ENCODE measurements at places on chromosomes 1 and 21.

DNA sequence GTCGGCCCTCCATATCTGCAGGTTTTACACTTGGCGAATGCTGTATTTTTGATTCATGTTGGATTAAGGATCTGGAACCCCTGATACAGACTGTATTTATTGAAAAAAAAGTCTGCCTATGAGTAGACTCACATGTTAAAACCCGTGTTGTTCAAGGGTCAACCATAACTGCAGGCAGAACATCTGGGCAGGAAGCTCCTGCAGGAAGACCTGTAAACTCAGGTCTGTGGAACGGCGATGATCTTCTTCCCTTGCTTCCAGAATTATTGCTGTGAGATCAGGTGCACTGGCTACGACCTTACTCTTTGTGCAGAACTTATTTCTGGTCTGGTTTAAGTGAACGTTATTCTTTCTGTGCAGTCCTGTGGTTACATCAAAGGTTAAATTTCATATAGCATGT lies 96.6 kb downstream of the DISC1 start:
- DNase-seq = no peak

GRCh38 chr21:16124378-16125138 lies 394.8 kb downstream of the USP25 start:
- peak; percentile 62 for DNase-seq

DNA sequence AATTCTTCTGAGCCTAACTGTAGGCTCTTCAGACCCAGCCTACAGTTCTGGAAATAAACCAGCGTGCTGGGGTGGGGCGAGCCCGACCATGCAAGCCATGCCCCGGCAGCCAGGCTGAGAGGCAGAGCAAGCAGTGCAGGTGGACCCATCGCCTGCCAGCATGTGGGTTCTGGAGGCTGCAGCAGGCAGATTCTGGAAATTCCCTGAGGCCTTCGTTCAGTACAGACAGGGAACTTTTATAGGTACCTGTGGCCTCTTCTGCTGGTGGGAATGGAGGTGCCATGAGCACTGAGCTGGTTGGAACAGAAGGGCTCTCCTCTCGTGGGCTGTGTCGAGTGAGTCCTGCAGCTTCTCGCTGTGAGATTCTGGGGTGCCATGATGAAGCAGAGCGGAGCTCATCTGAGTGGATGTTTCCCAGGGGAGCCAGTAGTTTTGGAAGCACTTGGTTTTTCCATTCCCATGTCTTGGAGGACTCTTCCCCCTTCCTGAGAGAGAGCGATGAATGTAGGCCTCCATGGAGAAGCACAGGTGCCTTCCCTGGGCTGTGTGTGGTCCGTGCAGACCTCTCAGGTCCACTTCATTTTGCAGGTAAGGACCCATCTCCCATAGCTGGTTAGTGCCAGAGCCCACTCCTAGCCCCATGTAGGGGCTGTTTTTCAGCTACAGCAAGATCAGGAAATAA lies 94.1 kb downstream of the PCBP3 start:
- no peak for DNase-seq

DNA sequence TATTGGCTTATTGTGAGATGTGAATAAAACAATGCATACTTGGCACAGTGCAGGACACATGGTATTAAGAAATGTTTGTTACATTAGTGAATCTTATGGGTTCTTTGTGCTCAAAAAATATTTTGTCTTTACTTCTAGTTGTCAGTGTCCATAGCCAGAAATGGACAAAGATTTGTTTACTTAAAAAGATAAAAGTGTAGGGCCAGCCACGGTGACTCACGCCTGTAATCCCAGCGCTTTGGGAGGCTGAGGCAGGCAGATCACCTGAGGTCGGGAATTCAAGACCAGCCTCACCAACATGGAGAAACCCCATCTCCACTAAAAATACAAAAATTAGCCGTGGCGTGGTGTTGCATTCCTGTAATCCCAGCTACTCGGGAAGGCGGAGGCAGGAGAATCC lies 654.6 kb upstream of the NEGR1 start:
- no peak for DNase-seq

DNA sequence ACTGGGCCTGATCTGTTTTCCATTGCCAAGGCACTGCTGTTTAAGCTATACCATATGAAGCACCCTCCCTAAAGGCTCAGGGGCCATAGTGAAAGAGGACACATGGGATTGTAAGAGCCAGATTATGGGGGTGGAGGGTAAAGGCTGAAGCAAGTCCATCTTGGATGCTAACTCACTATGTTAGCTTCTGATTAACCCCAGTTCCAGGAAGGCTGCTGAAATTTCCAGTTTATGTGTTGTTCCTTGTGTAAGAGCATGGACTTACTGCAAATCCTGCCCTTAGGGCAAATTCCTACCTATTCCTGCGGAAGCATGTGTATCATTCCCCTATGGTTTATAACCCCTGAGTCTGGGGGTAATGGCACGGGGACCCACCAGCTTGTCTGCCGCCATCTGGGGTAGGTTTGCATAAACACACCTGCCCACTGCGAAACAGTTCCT lies 91.8 kb upstream of the SERBP1 start:
- no peak for DNase-seq

Measured in eye (tissue), 1 donor.